Naive thymus-derived CD8-positive, alpha-beta T cell (primary cell): ENCODE measurements at places on chromosomes 1 and 21. TPM values are rescaled to one million over a fixed set of nuclear protein-coding genes. Genes with fewer than 3 reads are reported as not detected.

AMIGO1 gene
- polyA plus RNA-seq, result 42.2 TPM

BRINP3 gene
- polyA plus RNA-seq, result not detected

GOLT1A gene
- 0.32 TPM for polyA plus RNA-seq

BARHL2 gene
- polyA plus RNA-seq, result not detected

NBPF8 gene
- 0.44 TPM for polyA plus RNA-seq

C1orf115 gene
- polyA plus RNA-seq, result 0.44 TPM

IL12RB2 gene
- 0.52 TPM for polyA plus RNA-seq

OR2T29 gene
- not detected for polyA plus RNA-seq

RSPH1 gene
- not detected for polyA plus RNA-seq

LCE2B gene
- not detected for polyA plus RNA-seq

COL24A1 gene
- polyA plus RNA-seq, result not detected

CRYBG2 gene
- 0.55 TPM for polyA plus RNA-seq

DCLRE1B gene
- polyA plus RNA-seq, result 4.5 TPM

BRDT gene
- not detected for polyA plus RNA-seq

CA6 gene
- polyA plus RNA-seq, result 17.1 TPM

BECN2 gene
- polyA plus RNA-seq, result not detected

FAM229A gene
- polyA plus RNA-seq, result 0.06 TPM

NME7 gene
- 29.9 TPM for polyA plus RNA-seq

CTH gene
- 4.0 TPM for polyA plus RNA-seq

PTAFR gene
- 0.34 TPM for polyA plus RNA-seq

TENT5C gene
- polyA plus RNA-seq, result 0.36 TPM

SHCBP1L gene
- polyA plus RNA-seq, result not detected

FCMR gene
- polyA plus RNA-seq, result 596 TPM

CLDN17 gene
- not detected for polyA plus RNA-seq

KRTAP10-7 gene
- polyA plus RNA-seq, result not detected
